ENCODE measurements at places on chromosomes 12 and 14.

DNA sequence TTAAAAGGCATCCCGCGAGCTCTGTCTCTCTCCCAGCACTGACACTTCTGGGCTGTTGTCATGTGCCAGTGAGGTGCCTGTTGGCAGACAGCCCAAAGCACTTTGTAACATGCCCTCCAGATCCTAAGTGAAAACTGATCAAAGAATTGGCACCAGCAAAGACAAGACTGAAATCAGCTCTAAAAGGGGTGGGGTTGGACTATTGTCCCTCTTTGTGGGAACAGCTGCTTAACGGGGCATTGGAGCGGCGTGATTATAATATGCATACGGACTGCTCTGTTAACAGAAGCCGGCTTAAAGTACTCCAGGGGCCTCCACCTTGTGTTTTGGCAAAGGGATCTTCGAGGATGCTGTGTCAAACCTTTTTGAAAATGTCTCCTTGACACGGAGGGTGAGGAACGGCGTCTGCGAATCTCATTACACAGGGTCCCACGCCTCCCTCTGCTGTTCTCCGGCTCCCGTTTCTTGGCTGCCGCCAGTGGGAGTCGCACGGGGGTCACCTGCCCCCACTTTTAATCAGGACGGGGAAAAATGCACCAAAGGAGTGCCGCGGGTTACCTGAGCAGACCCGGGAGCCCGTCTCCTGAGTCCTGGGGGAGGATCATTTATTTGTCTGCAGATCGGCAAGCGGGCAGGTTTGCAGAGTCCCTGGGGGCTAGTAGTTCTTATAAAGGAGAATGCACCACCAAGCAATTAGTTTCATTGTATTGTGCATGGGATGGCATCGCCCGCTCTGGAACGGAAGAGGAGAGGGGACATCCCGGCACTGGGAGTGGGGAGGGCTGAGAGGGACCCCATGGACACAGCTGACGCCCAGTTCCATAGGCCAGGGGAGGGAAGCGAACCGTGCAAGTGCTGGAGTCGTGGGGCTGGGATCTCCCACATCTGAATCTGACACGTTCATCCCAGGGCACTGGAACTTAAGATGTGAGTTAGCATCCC, 44.3 kb downstream of the SPRING1 start:
- DNase-seq: no peak

DNA sequence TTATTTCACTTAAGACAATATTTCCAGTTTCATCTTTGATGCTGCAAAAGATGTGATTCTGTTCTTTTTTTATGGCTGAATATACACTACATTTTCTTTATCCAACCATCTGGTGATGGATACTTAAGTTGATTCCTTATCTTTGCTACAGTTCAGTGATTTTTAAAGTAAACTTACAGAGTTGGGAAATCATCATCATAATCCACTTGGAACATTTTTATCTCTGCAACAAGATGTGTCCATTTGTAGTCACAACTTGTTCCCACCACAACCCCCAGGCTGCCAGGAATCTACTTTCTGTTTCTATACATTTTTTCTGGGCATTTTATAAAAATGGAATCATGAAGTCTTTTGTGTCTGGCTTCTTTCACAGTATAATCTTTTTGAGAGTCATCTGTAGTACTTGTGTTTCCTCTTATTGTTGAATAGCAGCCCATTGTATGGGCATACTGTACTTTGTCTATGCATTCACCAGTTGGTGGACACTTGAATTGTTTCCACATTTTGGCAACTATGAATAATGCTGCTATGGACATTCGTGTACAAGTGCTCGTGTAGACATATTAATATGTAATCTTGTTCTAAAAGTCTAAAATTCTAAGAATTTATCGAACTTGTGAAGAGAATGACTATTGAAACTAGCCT, 212.5 kb upstream of the DDHD1 start:
- DNase-seq: no peak

DNA sequence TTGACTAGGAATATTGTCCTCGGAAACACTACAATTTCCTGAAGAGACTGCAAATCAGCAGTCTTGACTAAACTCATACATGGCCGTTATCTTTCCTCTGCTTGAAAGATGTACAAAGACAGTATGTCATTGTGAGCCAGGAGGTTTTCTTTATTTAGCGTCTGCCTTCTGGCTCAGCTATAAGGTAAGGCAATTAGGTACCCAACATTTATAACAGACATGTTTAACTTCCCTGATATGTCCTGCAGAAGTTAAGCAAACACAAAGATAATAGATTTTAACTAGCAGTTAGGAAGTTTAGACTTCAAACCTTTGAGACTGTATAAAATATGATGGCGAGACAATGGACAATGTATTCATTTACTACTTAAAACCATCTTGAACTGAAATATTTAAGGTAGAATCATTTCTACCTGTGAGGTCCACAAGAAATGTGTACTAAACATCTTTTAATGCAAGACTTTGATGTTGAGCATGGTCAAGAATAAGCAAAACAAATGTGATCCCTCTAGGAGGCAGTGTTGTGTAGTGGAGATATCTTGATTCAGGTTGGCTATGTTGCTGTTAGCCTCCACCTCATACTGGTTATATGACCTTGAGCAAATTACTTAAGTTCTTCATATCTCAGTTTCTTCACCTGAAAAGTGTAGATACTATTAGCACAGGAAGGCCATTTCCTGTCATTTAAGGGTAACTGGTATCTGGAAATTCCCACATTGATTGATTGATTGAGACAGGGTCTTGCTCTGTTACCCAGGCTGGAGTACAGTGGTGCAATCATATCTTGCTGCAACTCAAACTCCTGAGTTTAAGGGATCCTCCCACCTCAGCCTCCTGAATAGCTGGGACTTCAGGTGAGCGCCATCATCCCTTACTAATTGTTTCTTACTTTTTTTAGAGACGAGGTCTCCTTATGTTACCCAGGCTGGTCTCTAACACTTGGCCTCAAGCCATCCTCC, 96.3 kb upstream of the EEA1 start:
- no peak for DNase-seq

DNA sequence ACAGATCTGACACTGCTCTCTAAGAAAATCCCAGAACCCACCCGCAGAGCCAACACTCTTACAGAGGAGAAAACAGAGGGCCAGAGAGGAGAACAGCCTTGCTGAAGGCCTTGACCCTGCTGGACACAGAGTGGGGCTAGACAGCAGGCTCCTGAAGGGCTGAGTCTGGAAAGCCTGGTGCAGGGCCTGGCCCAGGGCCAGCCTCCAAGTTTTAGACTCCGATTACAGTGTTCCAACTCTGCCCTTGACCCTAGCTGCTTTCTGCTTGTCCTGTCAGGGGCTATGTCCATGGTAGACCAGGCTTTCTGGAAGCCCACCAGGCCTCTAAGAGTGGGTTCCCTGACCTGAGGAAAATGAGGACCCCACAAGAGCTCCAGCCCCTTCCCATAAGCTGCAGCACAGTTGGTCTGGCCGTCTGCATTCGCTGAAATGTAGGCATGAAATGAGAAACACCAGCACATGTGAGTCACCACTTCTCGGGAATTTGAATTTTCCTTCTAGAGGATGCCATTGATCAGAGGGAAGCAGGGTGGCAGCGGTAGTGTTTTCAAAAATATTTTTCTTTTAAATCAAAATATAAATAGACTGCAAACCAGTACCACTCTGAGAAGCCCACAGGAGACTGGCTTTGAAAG, 154.4 kb downstream of the CALM1 start:
- DNase-seq: no peak

DNA sequence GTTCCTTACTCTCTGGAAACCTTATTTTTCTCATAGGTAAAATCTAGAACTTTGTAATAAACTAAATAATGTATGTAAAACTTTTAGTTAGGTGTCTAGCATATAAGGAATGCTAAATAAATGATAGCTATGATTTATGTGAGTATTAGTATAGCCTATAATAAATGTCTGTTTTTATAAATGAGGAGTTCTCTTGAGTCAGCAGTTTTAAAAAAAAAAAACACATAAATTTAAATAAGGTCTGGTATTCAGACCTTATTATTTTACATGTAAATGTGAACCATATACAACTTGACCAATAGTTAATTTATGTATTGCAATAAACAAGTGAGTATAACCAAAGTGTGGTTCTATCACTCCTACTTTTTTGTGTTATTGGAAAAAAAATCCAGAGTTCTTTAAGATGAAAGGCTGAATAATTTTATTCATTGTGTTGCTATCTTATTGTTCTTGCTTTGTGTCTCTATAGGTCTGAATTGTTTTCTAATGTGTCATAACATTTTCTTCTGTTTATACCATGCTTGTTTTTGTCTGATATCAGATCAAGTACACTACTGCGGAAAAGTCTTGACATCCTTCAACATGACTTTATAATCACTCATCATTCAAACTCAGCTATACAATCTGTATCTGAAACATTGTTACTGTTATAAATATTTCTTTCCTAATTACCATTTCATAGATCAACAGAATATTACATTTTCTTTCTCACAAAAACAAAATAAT, 115.7 kb downstream of the RASSF9 start:
- no peak for DNase-seq

GRCh38 chr14:50943261-50943942, 881 bp downstream of the PYGL start:
- peak; percentile 22 for DNase-seq

- no peak for DNase-seq
Measured at GRCh38 chr12:104360983-104361707, 57.6 kb downstream of the EID3 start.

- no peak for DNase-seq
Measured at GRCh38 chr12:52965337-52965731, 16.4 kb downstream of the KRT18 start.

GRCh38 chr12:123242116-123242904, 9.1 kb downstream of the MTRFR start:
- no peak for DNase-seq

GRCh38 chr12:100185361-100185894, 15.2 kb upstream of the ACTR6 start:
- DNase-seq: no peak

GRCh38 chr14:21208554-21208953, 52.7 kb upstream of the OR5AU1 start:
- DNase-seq: no peak

DNA sequence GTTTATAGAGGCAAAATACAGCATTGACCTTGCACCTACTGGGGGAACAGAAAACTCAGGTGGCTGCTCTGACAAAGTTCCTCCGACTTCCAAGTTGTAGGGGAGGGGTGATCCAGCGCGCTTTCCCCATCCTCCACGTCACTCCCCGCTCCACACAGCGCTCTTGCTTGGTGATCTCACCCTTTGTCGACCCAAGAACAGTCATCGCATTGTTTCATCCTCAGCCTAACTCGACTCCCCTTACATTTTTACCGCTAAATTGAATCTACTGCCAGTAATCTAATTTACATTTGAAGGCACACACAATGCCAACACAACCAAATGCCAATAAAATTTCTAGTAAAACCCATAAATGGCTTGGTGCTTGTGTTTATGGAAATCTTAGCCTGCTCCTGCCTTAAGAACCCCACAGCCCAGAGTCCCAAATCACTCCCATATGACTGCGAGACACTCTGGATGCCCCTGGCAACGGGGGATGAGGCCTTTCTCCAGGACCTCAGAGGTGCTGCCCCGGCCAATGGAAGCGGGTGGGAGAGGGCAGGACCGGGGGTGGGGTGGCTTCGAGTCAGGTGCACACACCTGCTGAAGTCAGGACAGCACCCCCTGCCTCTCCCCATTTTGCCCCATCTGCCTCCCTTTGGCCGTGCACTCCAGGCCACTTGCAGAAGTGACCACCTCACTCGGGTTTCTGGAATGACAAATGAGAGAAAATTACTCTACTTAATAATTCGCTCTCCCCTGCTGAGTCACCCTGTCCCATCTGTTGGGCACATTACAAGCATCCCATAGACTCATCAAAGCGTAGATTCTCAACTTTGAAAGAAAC, 98.2 kb upstream of the GSC start:
- no peak for DNase-seq

GRCh38 chr12:108348842-108349241, 9.7 kb upstream of the CMKLR1 start:
- DNase-seq: no peak

GRCh38 chr14:89324501-89325298, 92.3 kb downstream of the FOXN3 start:
- DNase-seq: no peak

- DNase-seq: no peak
Measured at GRCh38 chr14:50667684-50667995, 466 bp downstream of the SAV1 start.
